Stimulated activated CD4-positive, alpha-beta T cell treated with anti-CD3 and anti-CD28 coated beads, TNF-alpha, amount 100 ng/mL, for 1 hour (primary cell): ENCODE measurements at places on chromosomes 12 and 14.

DNA sequence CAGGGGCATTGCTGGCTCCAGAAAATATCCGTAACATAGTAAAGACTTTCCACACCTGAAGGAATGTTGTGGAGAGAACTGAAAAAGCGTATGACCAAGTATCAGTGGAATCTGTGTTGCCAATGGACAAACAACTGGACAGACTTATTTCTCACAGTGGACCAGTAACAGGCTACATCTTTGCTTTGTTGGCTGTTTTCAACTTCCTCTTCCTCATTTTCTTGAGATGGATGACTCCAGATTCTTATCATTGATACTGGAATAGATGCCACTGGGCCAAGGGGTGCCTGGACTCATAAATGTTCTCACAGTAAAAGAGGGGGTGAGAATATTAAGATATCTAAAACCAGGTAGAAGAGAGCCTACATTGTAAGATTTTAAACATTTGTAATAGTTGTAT is 6.4 kb downstream of the GAS2L3 start:
- no peak for DNase-seq

- DNase-seq = no peak
Observed at GRCh38 chr12:119931402-119931801, 54.3 kb upstream of the CIT start.

GRCh38 chr12:54338698-54339296 is 13.9 kb downstream of the COPZ1 start:
- DNase-seq = no peak

DNA sequence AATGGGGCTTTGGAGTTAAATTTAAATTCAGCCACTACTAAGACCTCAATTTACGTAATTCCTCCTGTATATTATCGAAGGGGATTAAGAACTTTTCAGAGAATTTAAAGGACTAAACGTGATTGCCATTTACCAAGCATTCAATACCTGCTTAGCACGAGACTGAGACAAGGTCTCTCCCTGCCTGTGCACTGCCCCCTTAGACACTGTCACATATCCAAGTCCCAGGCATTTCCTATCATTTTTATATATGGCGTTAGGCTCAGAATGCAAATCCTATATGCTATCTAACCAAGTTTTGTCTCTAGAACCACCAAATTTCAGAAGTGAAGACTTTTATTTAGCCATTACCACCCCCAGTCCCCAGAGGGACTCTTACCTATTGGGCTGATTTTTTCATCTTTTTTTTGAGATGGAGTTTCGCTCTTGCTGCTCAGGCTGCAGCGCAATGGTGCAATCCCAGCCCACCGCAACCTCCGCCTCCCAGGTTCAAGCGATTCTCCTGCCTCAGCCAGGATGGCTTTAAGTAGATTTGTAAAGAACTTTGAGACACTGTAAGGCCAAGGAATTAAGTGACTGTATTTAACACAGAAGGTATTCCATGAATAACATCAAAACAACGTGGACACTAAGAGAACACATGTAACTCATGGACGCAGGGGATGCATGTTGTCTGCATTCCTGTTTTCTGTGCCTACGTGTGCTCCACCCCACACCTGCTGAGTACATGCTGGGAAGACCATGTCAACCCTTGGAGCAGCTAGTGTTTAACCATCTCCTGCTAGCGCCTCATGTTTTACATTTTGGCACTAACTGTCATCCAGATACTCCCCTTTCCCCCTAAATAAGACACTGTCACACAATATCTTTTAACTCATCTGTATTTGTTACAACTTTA is 6.4 kb downstream of the HSP90AA1 start:
- DNase-seq = no peak

- DNase-seq = no peak
Observed at GRCh38 chr14:32576088-32576795, 247.1 kb downstream of the AKAP6 start.
